ENCODE measurements at places on chromosomes 4 and X. TPM values are rescaled to one million over a fixed set of nuclear protein-coding genes. Genes with fewer than 3 reads are reported as not detected.

SSX1 gene
- not detected for total RNA-seq

CYBB gene
- total RNA-seq = 19.6 TPM

IL15 gene
- total RNA-seq = 1.6 TPM

GPR78 gene
- 0.23 TPM for total RNA-seq

MAGEA12 gene
- not detected for total RNA-seq

DDX53 gene
- not detected for total RNA-seq

SLC25A43 gene
- total RNA-seq = 3.9 TPM

PABPC5 gene
- total RNA-seq = 16.6 TPM

TRPC5OS gene
- total RNA-seq = 0.23 TPM

SEC24B gene
- 33.4 TPM for total RNA-seq

RHOXF2 gene
- not detected for total RNA-seq

GAGE13 gene
- total RNA-seq = not detected

TLL1 gene
- total RNA-seq = 4.6 TPM

BMP3 gene
- 7.6 TPM for total RNA-seq

UGT2B15 gene
- total RNA-seq = not detected

GYPA gene
- 5.1 TPM for total RNA-seq

ASB12 gene
- 0.46 TPM for total RNA-seq

ANKRD50 gene
- total RNA-seq = 72.9 TPM

NEIL3 gene
- 8.5 TPM for total RNA-seq

TMSB15C gene
- 30.4 TPM for total RNA-seq

TMEM255A gene
- total RNA-seq = 5.5 TPM

PCDH11X gene
- 69.4 TPM for total RNA-seq

BCLAF3 gene
- 31.1 TPM for total RNA-seq

SMIM10L2A gene
- 22.1 TPM for total RNA-seq

PAGE1 gene
- total RNA-seq = not detected

FGB gene
- total RNA-seq = not detected

Data from diencephalon (tissue), 1 donor.